GM12865 (cell line): ENCODE measurements at places on chromosomes 3 and 15.

DNA sequence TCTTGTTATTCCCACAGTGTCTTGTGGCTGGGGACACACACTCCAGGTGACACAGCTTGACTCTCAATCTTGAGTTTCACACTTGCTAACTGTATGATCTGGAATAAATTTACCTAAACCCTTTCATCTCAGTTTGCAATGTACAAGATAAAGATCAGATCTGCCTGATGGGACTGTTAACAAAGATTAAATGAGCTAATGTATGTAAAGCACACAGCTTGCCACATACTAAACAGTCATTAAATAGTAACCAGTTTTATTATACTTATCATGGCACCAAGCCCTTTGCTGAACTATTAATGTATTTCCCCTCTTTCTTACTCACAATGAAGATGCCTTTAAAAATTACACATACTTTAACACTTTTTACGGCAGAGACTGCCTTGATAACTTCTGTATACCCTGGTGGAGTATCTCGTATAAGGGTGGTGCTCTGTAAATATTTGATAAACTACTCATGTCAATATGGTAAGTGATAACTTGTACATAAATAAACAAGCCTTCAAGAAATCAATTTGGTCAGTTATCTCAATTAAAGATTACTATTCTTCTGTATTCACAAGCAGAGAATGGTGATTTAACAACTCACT, 184.5 kb downstream of the STAG1 start:
- no peak for DNase-seq

DNA sequence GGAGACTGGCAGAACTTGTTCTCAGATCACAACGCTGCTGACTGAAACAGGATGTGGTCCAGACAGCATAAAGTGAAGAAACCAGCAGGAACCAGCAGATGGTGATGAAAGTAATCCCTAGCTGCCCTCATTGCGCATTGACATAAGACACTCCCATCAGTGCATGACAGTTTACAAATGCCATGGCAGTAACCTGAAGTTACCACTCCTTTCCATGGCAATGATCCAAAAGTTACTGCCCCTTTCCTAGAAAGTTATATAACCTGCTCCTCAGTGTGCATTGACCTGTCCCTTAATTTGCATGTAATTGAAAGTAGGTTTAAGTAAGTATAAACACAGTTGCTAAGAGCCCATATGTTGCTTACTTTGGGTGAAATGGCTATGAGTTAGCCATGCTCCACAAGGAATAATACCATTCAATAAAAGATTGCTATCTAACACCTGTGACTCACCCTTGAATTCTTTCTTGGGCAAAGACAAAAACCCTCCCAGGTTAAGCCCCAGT, 149.1 kb upstream of the CD96 start:
- no peak for DNase-seq

- DNase-seq: no peak
Measured at GRCh38 chr15:96818861-96819260, 488.4 kb downstream of the NR2F2 start.

DNA sequence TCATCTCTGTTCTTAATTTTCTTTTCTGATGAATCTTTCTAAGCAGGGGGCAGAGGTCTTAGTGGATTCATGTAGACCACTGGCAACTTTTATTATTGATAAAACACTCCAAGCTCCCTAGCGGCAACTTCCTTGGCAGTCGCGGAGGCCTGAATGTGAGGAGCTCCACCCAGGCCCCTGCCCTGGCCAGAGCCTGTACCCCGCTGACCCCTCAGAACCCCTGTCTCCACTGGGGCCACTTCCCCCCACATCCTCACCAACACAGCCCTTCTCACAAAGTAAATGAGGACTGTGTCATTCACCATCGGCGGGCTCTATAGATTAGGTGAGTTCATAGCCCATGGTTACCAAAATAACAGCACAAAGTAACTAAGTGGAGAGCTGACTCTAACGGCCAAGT, 111.6 kb downstream of the TPRA1 start:
- no peak for DNase-seq

DNA sequence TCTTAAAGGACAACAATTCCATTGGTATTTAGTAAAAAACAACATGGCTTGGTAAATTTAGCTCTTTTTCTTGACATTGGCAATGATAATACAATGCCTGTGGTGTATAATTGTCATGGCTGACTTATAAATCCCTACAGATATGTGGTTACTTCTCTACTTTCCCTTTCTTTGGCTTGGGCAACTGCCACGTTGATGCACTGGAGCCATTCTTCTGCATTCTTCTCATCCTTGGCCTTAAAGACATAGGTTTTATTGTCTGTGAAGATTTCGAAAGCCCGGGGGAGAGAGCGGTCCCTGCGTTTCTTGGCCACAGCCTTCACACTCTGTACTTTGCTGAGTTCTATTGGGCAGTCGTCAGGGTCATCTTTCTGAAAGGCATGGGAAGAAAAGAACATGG, 101.1 kb upstream of the CCNL1 start:
- no peak for DNase-seq

DNA sequence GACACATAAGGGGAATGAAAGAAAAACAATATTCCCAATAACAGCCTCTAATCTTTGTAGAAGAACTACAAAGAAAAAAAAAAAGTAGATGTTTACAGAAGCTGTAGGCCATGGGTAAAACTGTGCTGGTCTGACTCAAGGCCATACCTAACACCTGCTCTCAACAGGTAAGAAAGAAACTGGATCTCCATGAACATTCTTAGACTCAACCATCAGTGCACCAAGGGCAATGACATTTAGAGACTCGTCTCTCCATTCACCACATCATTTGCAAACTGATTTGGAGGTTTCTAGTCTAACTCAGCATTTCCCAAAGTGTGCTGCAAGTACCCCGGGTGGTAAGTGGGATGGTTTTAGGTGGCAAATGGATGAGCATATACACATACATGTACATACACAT, 164.2 kb downstream of the FOXP1 start:
- no peak for DNase-seq

- peak; percentile 48 for DNase-seq
Measured at GRCh38 chr3:193190146-193190786, 50.8 kb upstream of the PLAAT1 start.

DNA sequence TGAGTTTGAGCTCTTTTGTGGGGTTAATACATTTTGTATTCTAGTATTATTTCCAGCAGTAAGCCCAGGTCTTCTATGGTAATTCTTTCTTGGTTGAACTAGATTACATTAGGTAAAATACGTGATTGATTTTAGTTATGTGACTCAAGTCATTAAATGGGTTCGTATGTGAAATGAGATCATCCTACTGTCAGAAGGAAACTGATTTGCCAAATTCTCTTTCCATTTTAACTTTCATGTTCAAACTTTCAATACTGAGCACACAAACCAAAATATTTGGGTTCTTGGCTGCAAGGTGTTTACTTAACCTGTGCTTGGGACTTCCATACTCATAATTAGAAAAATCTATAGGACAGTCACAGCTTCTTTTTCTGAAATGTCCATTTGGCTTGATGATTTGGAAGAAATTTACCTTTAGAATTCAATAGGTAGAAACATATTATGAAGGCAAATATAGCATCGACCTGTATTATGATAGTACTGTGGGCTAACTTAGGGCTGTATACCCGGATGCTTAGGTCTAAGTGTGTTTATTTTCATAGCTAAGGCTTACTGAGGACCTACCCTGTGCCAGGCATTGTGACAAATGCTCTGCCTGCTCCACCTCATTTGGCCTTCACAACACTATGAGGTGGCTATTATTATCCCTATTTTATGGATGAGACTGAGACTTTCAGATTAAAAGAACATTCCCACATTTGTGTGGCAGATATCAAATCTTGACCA, 631.8 kb upstream of the GRM7 start:
- peak; percentile 77 for DNase-seq

GRCh38 chr3:61269435-61269834, 18.2 kb upstream of the FHIT start:
- no peak for DNase-seq

DNA sequence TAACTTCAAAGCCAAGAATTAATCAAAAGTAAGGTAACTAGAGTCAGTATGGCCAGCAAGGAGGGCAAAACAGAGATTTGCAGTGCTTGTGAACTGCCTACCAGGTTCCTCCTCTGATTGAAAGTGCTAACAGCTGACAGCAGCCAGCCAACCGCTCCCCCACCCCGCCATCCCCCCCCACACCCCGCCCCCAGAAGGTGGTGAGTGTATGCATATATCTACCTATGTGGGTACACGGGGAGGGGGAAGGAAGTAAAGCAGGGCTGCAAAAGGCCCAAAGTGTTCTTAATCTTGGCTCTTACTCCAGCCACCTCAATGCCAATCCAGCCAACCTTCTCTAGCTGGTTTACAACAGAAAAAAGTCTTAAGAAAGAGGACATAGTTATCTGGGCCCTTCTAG, 50.7 kb downstream of the RAF1 start:
- no peak for DNase-seq

GRCh38 chr15:52008698-52009434, 10.2 kb upstream of the MAPK6 start:
- DNase-seq: peak; percentile 84

DNA sequence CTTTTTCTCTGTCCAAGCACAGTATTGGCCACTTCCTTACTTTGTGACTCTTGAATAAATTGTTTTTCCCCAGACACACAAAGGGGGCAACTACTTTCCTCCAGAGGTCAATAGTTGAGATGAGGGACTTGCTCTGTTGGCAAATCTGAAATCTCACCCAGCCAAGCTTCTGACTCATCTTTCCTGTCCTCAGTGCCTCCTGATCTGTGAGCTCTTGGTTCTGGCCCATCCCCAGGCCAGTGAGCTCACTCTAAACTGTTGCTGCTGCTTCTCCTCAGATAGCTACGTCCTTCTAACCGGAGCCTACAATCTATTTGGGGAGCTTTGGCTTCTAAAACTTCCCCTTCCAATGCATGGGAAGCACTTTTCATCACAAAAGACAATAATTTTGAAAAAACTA, 50.0 kb upstream of the NMD3 start:
- DNase-seq: no peak

GRCh38 chr15:32802286-32802936, 84.6 kb downstream of the GREM1 start:
- DNase-seq: no peak
